ENCODE measurements at places on chromosomes 11 and 22.

GRCh38 chr11:2816523-2816922, 69.1 kb downstream of the CDKN1C start:
- no peak for DNase-seq

DNA sequence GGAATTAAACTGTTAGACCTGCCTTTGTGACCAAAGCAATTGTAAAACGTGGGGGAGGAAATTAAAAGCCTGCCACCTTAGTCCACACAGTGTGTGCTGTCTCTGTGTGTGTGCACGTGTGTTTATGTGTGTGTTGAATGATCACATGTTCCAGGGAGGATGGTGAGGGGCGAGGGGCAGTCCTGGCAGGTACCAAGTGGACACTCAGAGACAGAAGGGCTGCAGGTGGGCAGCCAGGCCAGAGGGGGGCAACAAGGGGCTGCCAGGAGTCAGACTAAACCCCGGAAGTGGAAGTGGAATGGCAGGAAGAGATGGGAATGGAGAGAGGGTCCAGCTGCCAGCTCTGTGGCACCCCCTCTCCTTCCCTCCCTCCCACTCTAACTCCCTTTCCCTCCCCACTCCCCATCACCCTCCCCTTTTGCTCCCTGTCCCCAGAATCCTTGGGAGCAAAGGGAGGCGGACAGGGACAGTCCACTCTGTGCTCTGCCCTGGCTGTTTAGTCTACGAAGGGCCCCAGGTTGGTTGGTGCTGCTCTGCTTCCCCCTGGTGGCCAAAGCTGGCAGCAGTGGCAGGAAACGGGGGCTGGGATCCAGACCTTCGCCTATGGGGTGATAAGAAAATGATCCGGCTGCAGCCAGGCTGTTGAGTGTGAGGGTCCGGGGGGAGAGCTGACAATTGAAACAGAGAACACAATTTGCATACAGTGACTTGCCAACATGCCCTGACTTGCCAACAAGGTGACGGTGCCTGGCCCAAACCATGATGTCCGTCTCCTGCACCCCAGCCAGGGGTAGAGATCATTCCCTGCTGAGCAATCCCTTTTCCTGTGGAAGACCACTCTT, 24.4 kb downstream of the P2RY2 start:
- DNase-seq, result peak; percentile 68

- DNase-seq, result no peak
Measured at GRCh38 chr22:31094021-31094551, 13.0 kb downstream of the SMTN start.

DNA sequence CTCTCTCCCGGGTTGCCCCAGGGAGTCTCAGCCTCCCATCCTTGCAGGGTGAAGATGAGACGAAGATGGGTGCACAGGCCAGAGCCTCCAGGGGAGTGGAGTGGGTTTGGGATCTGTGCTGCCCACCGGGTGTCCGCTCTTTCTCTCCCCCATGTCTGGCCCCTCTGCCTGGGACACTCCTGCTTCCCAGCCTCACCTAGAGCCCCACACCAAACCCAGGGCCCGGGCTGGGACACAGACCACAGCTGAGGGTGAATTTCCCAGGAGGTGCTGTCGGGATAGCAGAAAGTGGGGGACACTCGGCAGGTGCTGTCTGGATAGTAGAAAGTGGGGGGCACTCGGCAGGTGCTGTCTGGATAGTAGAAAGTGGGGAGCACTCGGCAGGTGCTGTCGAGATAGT, 25.0 kb upstream of the KRTAP5-7 start:
- no peak for DNase-seq

- DNase-seq, result peak; percentile 36
Measured at GRCh38 chr11:81658722-81659121, 1074.9 kb downstream of the FAM181B start.

DNA sequence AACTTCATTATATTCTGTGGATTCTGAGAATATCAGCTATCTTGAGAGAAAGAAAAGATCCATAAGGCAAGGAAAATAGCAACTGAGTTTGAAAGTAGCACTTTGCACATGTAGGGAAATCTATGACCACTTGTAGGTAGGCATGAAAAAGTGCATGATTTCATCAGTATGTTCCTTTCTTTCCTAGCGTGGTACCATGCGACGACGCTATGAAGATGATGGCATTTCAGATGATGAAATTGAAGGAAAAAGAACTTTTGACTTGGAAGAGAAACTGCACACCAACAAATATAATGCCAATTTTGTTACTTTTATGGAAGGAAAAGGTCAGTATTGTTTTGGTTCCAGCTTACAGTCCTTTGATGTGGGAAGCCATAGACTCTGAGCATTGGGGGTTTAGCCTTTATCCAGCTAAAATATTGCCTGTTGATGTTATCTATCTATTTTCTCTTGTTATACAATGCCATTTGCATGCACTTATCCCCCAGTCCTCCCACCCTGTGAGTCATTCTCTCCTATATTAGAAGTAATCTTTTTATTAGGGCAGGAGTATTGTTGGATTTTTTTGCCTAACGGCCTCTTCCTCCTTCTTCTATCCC, 60.9 kb downstream of the KDM2A start:
- DNase-seq, result peak; percentile 54

GRCh38 chr11:106061954-106062949, 14.9 kb downstream of the KBTBD3 start:
- DNase-seq, result no peak

DNA sequence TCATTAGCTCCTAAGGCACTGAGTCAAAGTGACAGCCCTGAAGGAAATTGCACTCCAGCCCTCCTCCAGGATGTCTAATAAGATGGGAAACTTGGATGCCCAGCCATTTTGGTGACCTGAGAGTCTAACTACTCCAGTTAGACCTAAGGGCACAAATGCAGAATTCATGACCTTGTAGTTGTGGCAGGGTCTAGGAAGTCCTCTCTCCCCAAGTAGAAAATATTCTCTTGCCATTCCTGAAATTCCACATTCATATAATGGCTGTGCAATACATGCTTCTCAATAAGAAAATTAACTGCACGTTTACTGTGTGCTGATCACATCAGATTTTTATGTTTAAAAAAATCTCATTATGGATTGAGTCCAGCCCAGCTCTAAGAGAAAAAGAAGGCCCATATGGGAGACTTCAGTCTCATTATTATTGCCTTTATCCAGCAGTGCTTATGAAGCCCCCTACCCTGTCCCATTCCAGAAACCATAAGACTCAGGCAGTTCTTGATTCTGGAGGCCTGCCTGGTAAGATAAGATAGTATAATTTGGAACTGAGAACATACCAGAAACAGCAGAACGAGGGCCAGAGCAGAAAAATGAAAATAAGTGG, 133.7 kb upstream of the LDLRAD3 start:
- no peak for DNase-seq

- DNase-seq, result no peak
Measured at GRCh38 chr11:102468616-102469195, 16.1 kb upstream of the TMEM123 start.
